Left forelimb (tissue), 1 donor: ENCODE measurements at places on chromosomes 1 and 21.

GRCh38 chr1:197958438-197959305, 41.5 kb downstream of the LHX9 start:
- DNase-seq: no peak

GRCh38 chr1:160993544-160994193, 27.3 kb downstream of the F11R start:
- DNase-seq: no peak

GRCh38 chr1:226632922-226633351, 84.4 kb downstream of the STUM start:
- no peak for DNase-seq

DNA sequence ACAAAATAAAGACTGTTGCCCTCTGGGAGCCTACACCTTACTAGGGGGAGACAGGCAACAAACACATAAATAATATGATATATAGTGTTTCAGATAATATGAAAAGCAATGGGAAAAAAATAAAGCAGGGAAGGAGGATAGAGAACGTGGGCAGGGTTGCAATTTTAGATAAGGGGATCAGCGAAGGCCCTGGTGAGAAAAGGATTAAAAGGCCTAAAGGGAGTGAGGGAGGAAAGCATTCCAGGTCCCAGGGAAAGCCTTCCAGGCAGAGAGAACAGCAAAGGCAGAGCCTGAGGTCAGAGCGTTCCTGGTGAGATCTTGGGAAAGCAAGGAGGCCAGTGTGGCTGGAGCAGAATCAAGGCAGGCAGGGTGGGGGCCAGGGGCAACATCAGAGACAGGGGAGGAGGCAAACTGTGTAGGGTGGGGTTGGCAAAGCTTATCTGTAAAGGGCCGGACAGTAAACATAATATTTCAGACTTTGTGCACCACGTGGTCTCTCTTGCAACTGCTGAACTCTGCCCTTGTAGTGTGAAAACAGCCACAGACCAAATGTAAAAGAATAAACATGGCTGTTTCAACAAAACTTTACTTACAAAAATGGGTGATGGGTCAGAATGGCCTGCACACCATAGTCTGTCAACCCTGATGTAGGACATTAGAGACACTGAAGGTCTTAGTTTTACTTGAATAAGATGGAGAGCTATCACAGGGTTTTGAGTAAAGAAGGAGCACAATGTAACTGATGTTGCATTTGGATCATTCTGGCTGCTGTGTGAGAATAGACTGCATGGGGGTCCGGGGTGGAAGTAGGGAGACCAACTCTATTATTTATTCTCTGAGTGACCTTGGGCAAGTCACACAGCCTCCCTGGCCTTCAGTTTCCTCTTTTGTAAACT, 13.3 kb upstream of the CPT2 start:
- no peak for DNase-seq
